Osteoblast (primary cell): ENCODE measurements at places on chromosomes 1 and 21. TPM values are rescaled to one million over a fixed set of nuclear protein-coding genes. Genes with fewer than 3 reads are reported as not detected.

Gene ZFP69
- 3.6 and 4.4 TPM in 2 replicates for total RNA-seq

Gene CA6
- total RNA-seq, result not detected in 2 replicates

Gene RPE65
- not detected in 2 replicates for total RNA-seq

Gene NPR1
- total RNA-seq, result under 0.01 TPM in 1 of 2 replicates, not detected in the other

Gene UBE2U
- not detected in 2 replicates for total RNA-seq

Gene INAVA
- under 0.01 and 0.36 TPM in 2 replicates for total RNA-seq

Gene DCDC2B
- under 0.01 TPM in 1 of 2 replicates, not detected in the other for total RNA-seq

DNA sequence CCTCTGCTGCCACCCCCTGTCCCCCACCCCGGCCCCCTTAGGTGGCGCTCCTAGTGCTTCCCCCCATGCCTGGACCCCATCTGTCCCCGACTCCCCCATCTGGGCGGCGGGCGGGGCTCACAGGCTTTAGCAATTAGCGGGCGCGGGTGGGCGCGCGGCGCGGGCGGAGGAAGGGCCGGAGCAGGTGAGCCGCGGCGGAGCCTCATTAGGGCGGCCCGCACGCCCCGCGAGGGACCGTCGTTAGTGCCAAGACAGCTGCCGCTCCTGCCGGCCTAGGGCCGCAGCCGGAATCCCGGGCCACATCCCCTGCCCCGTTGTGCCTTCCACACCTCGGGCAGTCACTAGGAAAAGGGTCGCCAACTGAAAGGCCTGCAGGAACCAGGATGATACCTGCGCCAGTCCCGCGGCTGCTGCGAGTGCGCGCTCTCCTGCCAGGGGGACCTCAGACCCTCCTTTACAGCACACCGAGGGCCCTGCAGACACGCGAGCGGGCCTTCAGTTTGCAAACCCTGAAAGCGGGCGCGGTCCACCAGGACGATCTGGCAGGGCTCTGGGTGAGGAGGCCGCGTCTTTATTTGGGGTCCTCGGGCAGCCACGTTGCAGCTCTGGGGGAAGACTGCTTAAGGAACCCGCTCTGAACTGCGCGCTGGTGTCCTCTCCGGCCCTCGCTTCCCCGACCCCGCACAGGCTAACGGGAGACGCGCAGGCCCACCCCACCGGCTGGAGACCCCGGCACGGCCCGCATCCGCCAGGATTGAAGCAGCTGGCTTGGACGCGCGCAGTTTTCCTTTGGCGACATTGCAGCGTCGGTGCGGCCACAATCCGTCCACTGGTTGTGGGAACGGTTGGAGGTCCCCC lies 7.6 kb downstream of the OLIG2 start:
- DNase-seq, result peak; percentile 83

GRCh38 chr1:6683434-6683833 lies 18.2 kb downstream of the DNAJC11 start:
- no peak for DNase-seq

GRCh38 chr1:182206626-182207239 lies 145.2 kb upstream of the ZNF648 start:
- peak; percentile 4 for DNase-seq

- DNase-seq, result no peak
Observed at GRCh38 chr1:67749263-67749843, 64.4 kb downstream of the GADD45A start.

DNA sequence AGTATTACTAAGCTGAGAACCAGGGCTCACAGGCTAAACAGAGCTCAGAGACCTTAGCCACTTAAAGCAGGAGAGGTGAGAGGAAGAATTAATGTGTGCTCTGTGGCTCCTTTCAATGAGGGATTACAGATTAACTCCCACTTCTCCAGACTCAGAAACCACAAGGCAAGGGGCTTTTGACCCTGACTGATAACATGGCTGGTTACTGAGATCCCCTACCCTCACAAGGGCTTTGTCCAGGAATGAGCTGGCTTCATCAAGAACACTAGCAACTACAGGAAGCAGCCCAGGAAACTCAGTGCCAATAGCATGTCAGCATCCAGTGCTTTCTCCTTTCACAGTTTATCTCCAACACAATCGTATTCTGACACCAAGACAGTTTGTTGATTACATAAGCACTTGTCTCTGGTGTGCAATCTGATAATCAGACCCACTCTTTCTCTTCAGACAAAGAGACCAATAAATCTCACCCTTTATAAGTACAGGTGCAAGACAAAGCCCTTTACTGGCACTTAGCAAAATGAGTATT lies 38.8 kb downstream of the ERI3 start:
- DNase-seq, result no peak

DNA sequence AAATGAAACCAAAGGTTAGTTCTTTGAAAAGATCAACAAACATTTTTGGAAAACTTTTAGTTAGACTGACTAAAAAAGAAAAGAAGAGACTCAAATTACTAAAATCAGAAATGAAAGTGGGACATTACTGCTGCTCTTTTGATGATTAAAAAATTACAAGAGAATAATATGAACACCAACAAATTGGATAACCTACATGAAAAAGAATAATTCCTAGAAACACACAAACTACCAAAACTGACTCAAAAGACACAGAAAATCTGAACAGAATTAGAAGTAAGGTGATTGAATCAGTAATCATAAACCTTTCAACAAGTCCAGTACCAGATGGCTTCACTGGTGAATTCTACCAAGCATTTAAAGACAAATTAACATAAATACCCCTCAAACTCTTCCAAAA lies 5.6 kb downstream of the KIFAP3 start:
- DNase-seq, result no peak

- peak; percentile 88 for DNase-seq
Observed at GRCh38 chr1:156233426-156234127, 8.4 kb upstream of the BGLAP start.
